ENCODE measurements at places on chromosomes 2 and 18. TPM values are rescaled to one million over a fixed set of nuclear protein-coding genes. Genes with fewer than 3 reads are reported as not detected.

- H3K27me3 ChIP-seq = no peaks in the 10 kb centered on the region
- H3K36me3 ChIP-seq = no peaks in the 10 kb centered on the region
Measured at GRCh38 chr2:120399889-120400240, 53.9 kb downstream of the INHBB start.

GRCh38 chr18:10032331-10033015 is 118.7 kb downstream of the VAPA start:
- H3K4me1 ChIP-seq = peaks cover 7% of the 10 kb centered on the region
- no peak overlapping the region for H3K4me3 ChIP-seq
- H3K27ac ChIP-seq = peak overlapping the region; percentile 52
- no peaks in the 10 kb centered on the region for H3K27me3 ChIP-seq
- DNase-seq = no peak

- DNase-seq = no peak
- no peak overlapping the region for H3K27ac ChIP-seq
- H3K36me3 ChIP-seq = no peaks in the 10 kb centered on the region
Measured at GRCh38 chr18:27843783-27844777, 332.9 kb downstream of the CDH2 start.

DNA sequence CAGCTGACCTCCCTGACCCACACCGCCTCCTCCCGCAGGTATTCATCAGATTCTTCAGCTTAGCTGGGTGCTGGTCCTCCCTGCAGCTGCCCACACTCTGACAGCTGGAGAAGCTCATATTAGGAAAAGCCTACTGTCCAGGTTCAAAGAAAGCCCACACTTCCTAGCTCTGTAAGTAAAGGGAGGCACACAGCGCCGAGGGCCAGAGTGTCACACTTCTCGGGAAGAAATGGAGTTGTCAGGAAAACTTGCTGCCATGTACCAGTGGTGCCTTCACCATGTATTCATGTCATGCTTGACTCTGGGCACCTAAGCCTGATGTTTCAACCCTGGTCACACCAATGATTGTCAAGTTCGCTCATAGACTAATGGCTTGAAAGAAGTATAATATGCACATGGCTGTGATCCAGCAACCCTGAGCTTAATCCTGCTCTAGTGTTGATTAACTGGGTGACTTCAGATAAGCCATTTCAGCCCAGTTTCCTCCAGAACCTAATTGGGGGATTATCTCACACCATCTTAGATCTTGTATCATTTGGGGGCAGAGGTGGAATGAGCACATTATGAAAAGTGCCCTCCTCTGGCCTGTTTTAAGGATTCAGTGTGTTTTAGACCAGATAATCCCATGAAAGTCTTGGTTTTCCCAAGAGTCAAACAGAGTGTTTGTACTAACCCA is 180.3 kb upstream of the PARD3B start:
- no peak overlapping the region for H3K4me3 ChIP-seq
- no peaks in the 10 kb centered on the region for H3K36me3 ChIP-seq
- H3K27me3 ChIP-seq = no peaks in the 10 kb centered on the region
- no peaks in the 10 kb centered on the region for H3K4me1 ChIP-seq
- no peak overlapping the region for H3K27ac ChIP-seq

BBS5 gene
- 1.4 TPM for total RNA-seq

DNA sequence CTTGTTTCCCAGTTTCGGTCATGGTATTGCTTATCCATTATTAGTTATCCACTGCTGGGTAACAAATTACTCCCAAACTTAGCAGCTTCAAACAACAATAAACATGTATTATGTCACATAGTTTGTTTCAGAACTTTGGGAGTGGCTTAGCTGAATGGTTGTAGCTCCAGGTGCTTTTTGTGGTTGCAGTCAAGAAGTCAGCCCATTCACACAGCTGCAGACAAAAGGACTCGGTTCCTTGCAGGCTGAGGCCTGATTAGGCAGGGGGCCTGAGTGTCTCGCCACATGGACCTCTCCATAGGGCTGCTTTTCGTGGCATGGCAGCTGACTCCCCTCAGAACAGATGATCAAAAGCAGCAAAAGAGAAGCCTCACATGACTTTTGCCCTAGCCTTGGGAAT is 58.2 kb upstream of the ITGA4 start:
- no peak overlapping the region for H3K27ac ChIP-seq
- no peaks in the 10 kb centered on the region for H3K27me3 ChIP-seq
- H3K4me1 ChIP-seq = no peaks in the 10 kb centered on the region
- H3K36me3 ChIP-seq = no peaks in the 10 kb centered on the region
- H3K4me3 ChIP-seq = no peak overlapping the region

Measured in esophagus squamous epithelium (tissue), 5 donors.